Activated T-helper 2 cell treated with anti-CD3 and anti-CD28 coated beads, Interferon-gamma antibody, Interleukin-2, Interleukin-4, amounts not matched to agents 10 μg/mL and 5 μg/mL and 100 μg/mL, durations not matched to agents 14 hours and 24 hours and 36 hours (primary cell): ENCODE measurements at places on chromosomes 12 and 14. TPM values are rescaled to one million over a fixed set of nuclear protein-coding genes. Genes with fewer than 3 reads are reported as not detected.

The P3H3 gene
- 5.2 and 5.3 TPM in 2 replicates for total RNA-seq

- no peak for DNase-seq
Observed at GRCh38 chr12:110543252-110543959, 39.7 kb downstream of the PPTC7 start.

GRCh38 chr12:96239711-96240635 is 45.8 kb downstream of the ELK3 start:
- no peak for DNase-seq

- DNase-seq: no peak
Observed at GRCh38 chr14:57847096-57847495, 18.8 kb downstream of the SLC35F4 start.

DNA sequence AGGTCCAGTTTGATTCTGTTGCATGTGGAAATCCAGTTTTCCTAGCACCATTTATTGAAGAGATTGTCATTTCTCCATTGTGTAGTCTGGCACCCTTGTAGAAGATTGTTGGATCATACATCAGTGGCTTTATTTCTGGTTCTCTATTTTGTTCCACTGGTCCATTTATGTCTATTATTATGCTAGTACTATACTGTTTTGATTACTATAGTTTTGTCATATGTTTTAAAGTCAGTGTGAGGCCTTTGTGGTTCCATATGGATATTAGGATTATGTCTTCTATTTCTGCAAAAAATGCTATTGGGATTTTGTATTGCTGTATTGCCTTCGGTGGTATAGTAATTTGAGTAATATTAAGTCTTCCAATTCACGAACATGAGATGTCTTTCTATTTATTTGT is 51.4 kb downstream of the LEMD3 start:
- DNase-seq: no peak

The RNASE7 gene
- total RNA-seq: not detected in 2 replicates

DNA sequence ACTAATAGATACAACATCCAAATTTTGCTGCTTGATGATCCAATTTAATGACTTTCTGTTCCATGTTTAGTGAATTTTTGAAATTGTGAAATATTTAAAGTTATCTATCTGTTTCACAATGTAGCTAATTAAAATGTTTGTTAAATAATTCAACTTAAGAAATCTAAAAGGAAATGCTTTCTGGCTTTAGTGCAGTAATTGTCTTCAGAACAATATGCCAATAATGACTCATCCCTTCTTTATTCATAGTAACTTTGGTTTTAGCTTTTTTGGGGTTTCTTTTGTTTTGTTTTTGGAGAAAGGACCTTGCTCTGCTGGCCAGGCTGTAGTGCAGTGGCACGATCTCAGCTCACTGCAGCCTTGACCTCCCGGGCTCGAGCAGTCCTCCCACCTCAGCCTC is 479.2 kb upstream of the RGS6 start:
- no peak for DNase-seq

The PRB4 gene
- not detected in 2 replicates for total RNA-seq

DNA sequence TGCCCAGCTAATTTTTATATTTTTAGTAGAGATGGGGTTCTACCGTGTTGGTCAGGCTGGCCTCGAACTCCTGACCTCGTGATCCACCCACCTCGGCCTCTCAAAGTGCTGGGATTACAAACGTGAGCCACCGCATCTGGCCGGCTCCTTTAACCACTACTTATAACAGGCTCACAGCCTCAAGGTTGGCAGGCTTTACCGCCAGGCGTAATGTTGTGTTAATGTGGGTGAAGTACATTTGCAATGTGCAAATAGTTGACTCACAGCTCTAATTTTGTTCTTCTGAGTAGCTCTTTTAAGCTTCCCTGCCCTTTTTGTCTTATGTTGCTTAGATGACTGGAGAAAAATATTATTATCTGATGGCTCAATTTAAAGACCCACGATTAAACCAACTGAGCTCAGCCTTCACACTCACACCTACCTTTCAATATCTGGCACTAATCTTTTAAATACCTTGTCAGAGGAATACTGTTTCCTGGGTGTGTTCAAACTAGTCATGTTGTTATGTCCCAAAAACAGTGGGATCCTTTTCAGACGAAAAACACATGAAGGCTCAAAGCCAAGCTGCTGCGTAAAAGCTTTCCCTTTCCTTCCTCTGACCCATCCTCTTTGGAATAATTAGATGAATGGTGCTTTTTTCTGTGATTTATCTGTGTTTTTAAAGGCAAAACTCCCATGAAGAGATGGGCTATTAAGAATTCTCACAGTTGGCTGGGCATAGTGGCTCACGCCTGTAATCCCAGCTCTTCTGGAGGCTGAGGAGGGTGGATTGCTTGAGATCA is 57.2 kb upstream of the USP44 start:
- no peak for DNase-seq

The AP5M1 gene
- total RNA-seq: 43.9 and 49.7 TPM in 2 replicates

The ALG10 gene
- total RNA-seq: 18.7 and 20.4 TPM in 2 replicates

- no peak for DNase-seq
Observed at GRCh38 chr14:50985124-50985858, 41.0 kb upstream of the PYGL start.

GRCh38 chr12:13233830-13234641 is 37.5 kb downstream of the EMP1 start:
- no peak for DNase-seq

DNA sequence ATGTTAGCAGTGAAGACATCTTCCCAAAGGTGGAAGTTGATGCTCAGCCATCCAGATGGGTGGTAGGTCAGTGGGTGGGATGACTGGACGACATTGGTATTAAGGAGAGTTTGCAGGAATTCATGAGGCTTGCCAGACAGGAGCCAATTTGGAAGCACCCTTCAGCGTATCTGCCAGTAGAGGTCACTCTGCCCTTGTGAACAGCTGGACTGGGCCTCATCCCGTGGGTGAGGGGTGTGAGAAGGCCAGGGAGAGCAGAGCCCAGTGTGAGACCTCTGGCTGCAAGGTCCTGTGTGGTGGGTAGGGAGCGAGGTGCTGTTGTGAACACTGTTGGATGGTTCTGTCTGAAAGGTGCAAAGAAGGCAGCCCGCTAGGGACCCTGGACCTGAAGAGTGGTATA is 37.7 kb downstream of the SLC5A8 start:
- no peak for DNase-seq

DNA sequence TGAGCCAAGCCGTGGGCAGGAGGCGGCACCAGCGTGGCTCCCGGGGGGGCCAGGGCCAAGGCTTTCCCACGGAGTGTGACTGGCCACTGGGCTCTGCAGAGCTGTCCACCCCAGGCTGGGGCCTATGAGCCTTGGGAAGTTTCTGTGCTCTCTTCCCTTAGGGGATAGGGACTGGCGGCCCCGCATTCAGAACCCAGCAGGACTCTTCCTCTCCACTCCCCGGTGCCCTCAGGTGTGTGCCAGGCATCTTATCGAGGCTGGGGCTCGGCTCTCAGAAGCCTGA is 17.8 kb upstream of the EIF2B2 start:
- no peak for DNase-seq

GRCh38 chr14:105884808-105885281 is 358.5 kb downstream of the TMEM121 start:
- DNase-seq: no peak

The IRAK3 gene
- 0.91 and 1.2 TPM in 2 replicates for total RNA-seq

- DNase-seq: no peak
Observed at GRCh38 chr12:28950049-28950448, 199.0 kb upstream of the FAR2 start.

The CBLN3 gene
- 5.4 and 5.5 TPM in 2 replicates for total RNA-seq

The MMP17 gene
- 0.25 and 0.62 TPM in 2 replicates for total RNA-seq

GRCh38 chr12:128840862-128841468 is 12.3 kb upstream of the GLT1D1 start:
- no peak for DNase-seq

DNA sequence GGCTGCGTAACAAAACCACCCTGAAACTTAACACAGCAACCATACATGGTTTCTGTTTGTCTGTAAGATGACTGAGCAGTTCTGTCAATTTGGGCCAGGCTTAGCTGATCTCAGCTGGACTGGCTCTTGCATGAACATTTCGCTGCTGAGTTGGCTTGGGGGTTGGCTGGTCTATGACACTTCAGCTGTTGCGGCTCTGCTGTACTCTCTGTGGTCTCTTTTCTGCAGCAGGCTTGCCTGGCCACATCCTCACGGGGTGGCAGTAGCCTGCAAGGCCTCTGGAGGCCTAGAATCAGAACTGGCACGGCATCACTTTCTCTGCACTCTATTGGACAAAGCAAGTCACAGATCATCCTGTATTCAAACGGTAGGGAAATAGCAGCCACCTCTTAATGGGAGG is 216.2 kb downstream of the BCL11B start:
- DNase-seq: peak; percentile 14

The TAC3 gene
- total RNA-seq: not detected in 2 replicates

DNA sequence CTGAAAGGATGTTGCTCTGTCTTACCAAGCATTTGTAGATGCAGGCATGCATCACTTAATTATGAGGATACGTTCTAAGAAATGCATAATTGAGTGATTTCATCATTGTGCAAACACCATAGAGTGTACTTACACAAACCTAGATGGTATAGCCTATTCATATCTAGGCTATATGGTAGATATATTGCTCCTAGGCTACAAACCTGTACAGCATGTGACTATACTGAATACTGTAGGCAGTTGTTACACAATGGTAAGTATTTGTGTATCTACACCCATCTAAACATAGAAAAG is 75.9 kb downstream of the IFT81 start:
- no peak for DNase-seq

DNA sequence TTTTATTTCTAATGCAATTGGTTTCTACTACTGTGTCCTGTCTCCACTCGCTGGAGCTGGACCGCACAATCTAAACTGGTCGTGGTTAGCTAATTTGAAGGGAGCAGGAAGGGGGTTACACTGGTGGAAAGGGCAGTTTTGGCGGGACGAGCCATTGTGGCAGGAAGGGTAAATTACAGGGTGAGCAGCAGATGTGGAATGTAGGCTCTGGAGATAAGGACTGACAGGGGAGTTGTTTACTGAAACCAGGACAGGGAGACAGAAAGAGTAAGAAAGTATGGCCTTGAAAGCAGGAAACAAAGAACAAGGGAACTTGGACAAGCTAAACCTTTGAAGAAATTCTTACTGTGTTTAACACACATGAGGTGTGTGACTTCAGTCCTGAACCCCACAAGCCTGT is 147.8 kb downstream of the ATXN7L3B start:
- DNase-seq: no peak

GRCh38 chr12:124904306-124905098 is 9.9 kb downstream of the UBC start:
- DNase-seq: no peak

DNA sequence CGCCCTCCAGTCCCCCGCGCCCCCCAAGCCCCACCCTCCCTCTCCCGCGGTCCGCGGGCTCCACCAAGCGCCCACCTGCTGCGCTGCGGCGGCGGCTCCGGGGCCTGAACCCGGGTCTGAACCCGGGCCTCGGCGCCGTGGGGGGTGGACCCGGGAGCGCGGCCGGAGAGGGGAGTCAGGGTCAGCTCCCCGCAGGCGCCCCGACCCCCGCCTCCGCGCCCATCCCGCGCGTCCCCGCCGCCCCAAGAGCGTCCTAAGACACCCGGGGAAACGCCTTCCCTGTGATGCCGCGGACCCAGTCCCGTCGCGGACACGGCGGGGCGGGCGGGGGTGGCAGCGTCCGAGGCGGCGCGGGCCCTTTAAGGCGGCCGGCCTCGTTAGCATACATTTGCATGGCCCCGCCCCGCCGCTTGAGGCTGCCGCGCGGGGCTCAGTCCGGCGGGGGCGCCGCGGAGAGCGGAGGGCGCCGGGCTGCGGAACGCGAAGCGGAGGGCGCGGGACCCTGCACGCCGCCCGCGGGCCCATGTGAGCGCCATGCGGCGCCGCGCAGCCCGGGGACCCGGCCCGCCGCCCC is at the start of gene MMP17:
MMP17 (plus strand) TSS at position 433 of the 574 bp plus-strand sequence; CDS start at position 535, 102 bp downstream.
- DNase-seq: no peak

- no peak for DNase-seq
Observed at GRCh38 chr14:100103250-100104005, 38.2 kb downstream of the EVL start.

The FITM1 gene
- total RNA-seq: 1.0 and 1.2 TPM in 2 replicates

- no peak for DNase-seq
Observed at GRCh38 chr12:26017484-26018211, 59.2 kb downstream of the RASSF8 start.
